ENCODE measurements at places on chromosomes 4 and X. TPM values are rescaled to one million over a fixed set of nuclear protein-coding genes. Genes with fewer than 3 reads are reported as not detected.

GRCh38 chr4:112881842-112882241 lies 167.6 kb upstream of the ANK2 start:
- H3K4me3 ChIP-seq, result peak overlapping the region; percentile 29

DNA sequence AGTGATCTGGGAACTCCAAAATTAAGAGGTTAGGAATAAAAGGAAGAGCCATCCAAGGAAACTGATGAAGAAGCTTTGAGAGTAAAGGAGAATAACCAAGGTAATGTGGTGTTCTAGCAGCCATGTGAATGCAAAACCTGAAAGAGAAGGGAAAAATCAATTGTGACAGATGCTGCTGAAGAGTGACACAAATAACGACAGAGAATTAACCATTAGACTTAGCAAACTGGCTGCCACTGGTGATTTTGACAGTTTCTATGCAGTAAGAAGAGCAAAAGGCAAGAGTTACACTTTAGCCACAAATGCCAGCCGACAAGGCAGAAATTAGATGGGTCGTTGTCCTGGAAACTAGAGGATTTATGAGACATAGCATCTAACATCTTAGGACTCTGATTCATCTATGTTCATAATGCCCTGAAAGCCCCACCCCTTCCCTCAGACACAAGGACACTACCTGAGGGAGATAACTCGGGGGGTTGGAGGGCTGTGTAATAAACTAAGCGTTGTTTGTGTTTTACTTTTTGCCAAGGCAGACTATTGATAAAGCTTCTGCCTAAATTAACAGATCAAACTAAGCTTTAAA lies 13.0 kb upstream of the TMEM144 start:
- DNase-seq, result no peak
- H3K27me3 ChIP-seq, result no peaks in the 10 kb centered on the region
- H3K4me1 ChIP-seq, result peaks cover 3% of the 10 kb centered on the region
- H3K4me3 ChIP-seq, result no peak overlapping the region
- H3K36me3 ChIP-seq, result no peaks in the 10 kb centered on the region

GRCh38 chr4:80266253-80266901 lies at the start of gene FGF5:
FGF5 (plus strand) TSS chr4:80266664; CDS start chr4:80266825, 161 bp downstream.
- no peaks in the 10 kb centered on the region for H3K27me3 ChIP-seq
- DNase-seq, result peak; percentile 56
- H3K4me1 ChIP-seq, result no peaks in the 10 kb centered on the region
- peak within 1 kb of the TSS; percentile 38 for H3K4me3 ChIP-seq

DNA sequence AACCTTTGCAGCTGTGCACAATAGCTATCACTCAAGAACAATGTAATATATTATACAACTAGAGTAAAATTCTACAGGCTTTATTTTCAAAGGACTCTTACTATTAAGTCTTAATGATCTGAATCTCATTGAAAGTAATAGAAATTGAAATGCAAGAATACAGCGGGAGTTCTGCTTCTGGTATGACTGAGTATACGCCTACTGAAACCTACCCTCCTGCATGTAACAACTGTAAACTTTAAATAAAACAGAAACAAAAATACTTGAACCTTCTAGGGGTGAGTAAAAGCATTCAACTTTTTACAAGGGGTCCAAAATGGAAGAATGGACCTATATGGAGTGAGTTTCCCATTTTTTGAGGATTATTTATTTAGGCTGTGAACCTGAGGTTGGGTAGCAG lies 13.5 kb downstream of the DCHS2 start:
- no peaks in the 10 kb centered on the region for H3K4me1 ChIP-seq
- no peaks in the 10 kb centered on the region for H3K27me3 ChIP-seq
- H3K27ac ChIP-seq, result no peak overlapping the region
- no peaks in the 10 kb centered on the region for H3K36me3 ChIP-seq

GRCh38 chrX:47145395-47146120 lies 537 bp downstream of the RBM10 start:
- H3K4me3 ChIP-seq, result peak overlapping the region; percentile 65
- peaks cover 18% of the 10 kb centered on the region for H3K4me1 ChIP-seq
- DNase-seq, result no peak
- no peaks in the 10 kb centered on the region for H3K36me3 ChIP-seq
- peak overlapping the region; percentile 85 for H3K27ac ChIP-seq

GRCh38 chr4:170111085-170111484 lies 21.3 kb upstream of the AADAT start:
- H3K4me1 ChIP-seq, result no peaks in the 10 kb centered on the region
- H3K27me3 ChIP-seq, result no peaks in the 10 kb centered on the region
- no peak overlapping the region for H3K27ac ChIP-seq

The TCP11X2 gene
- total RNA-seq, result not detected

All from ovary (tissue), 10 donors.